ENCODE measurements at places on chromosomes 11 and 22.

GRCh38 chr11:76674517-76675400 lies 4.2 kb upstream of the LRRC32 start:
- no peak for DNase-seq

DNA sequence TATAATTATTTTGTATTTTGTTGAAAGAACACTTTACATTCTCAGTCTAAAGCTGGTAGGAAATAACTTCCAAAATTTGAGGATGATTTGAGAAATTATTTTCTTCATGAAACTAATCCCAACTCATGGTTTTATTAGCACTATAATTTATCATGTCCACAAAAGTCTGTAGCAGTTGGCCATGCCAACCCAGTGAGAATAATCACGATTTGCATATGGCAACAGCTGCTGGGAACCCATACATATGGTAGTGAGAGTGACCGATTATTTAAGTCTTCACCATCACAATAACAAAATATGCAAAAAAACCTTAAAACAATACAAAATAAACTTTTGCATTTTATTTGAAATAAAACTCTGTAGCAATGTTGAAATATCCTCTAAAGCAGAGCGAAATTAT lies 445.9 kb upstream of the ANO3 start:
- DNase-seq: no peak

- DNase-seq: no peak
Observed at GRCh38 chr11:129946256-129946655, 50.9 kb upstream of the NFRKB start.

- no peak for DNase-seq
Observed at GRCh38 chr22:34946339-34946985, 119.5 kb upstream of the ISX start.

GRCh38 chr22:25045159-25045558 lies 92.6 kb downstream of the KIAA1671 start:
- DNase-seq: no peak

GRCh38 chr22:29327089-29327764 lies 11.7 kb upstream of the RASL10A start:
- no peak for DNase-seq

GRCh38 chr22:35839841-35840301 lies 122.2 kb downstream of the APOL5 start:
- peak; percentile 47 for DNase-seq

DNA sequence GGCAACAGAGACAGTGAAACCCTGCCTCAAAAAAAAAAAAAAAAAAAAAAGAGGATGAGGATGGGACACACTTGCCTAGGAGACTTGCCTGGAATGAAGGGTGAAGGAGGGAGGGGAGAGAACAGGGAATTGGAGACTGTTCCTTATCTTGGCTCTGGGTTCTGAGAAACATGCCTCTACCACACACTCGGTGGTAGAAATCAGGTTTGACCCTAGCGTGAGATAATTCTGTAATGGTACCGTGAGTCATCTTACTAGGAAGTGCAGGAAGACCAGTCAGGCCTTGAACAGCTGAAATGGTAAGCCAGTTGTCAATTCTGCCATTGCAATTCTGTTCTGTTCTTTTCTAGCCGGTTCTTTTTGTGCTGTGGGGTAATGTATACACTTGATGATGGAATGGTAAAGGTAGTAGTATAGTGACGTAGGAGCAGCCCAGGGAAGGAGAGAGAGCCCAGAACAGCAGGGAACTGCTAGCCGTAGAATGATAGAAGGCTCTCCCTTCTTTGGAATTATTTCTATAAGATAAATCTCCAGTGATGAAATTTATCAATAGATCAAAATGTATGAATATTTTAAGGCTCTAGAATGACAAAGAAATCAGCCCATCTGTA lies 3.9 kb upstream of the AMBRA1 start:
- peak; percentile 59 for DNase-seq

GRCh38 chr22:24969560-24970301 lies 17.2 kb downstream of the KIAA1671 start:
- DNase-seq: peak; percentile 55

GRCh38 chr11:101010899-101011298 lies 118.7 kb downstream of the PGR start:
- DNase-seq: peak; percentile 21

DNA sequence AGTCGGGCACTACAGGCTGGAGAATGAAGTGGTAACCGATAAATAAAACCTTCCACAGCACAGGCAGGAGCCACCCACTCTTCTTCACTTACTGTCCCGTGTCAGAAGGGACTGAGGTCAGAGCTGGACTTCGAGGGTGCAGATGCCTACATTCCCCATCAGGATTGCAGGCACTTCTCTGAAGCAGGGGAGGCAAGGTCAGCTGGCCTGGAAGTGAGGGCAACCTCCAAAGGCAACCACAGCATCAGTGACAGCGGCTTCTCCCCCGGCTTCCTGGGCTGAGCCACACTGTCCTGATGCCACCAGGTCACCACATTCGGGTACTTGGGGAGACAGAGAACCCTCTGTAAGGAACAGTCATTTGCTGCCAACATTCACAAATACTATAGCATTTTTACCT lies 22.7 kb downstream of the TCIRG1 start:
- DNase-seq: no peak

DNA sequence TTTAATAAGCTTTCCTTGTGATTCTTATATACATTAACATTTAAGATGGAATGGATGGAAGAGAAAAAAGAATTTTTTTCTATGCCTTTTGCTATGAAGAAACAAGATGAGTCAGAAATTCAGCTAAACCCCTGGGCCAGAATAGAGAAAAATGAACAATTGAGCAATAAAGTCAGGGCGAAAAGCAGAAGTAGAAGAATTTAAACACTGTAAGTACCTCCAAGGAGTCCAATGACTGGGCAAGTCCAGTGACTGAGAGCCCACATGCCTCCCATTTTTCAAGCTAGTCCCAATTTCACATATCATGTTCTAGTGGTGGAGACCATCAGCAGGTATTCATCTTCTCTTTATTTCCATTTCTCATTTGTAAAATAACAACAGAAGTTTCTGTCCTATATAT lies 18.6 kb upstream of the APLP2 start:
- DNase-seq: no peak

GRCh38 chr11:47711816-47712215 lies 3.4 kb downstream of the AGBL2 start:
- DNase-seq: no peak

DNA sequence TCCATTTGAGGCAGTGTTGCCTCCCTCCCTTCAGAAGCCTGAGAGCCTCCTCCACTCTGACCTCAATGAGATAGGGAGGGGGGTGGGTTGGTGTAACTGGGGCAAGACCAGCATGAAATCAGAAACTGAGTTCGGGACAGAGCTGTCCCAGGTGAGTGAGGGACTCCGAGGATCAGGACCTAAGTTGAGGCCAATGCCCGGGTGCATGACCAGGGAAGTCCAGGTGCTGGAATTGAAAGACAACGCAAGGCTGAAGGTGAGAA lies 40.8 kb upstream of the ZBED5 start:
- no peak for DNase-seq

DNA sequence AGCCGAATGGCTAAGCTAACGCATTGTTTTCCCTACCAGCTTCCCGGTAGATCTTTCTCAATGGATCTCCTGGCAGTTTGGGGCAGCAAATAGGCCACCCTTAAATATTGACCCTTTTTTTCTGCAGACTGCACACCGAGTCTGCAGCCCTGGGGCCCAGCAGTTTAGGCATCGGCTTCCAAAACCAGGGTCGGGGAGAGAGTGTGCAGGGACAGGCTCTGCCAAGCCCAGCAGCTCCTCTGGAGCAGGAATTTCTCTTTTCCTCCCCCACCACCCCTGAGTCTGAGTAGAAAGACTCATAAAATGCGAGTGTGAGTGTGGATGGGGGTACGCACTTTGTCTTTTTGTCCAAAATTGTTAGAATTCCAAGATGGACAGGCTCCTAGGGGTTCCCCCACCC lies 113.2 kb downstream of the FEZ1 start:
- no peak for DNase-seq

DNA sequence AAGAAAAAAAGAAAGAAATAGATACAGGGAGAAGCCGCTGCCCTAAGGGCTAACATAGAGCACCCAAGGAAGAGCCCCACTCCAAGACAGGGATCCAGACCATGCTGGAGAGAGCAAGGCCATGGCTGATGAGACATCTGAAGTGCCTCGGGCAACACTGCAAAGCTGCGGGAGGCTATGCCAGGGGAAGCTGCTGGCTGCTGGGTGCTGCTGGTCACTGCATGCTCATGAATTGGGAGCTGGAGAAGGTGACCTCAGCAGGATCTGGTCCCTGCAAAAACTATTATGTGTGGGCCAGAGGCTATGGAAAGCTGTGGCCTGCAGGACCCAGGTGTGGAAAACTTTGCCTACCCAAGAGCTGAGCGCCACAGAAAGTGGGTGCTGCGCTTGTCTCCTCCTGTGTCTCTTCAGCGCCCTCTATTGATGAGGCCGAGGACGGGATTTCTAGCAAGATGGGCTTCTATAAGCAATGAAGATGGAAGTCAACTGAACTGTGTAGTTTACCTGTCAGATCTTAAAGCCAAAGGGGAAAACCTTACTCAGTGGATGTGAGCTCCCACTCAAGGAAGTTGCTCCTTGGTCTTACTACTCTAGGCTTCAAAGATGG lies 17.3 kb upstream of the SLC29A2 start:
- DNase-seq: peak; percentile 79

GRCh38 chr11:19087658-19088057 lies 27.1 kb upstream of the MRGPRX2 start:
- DNase-seq: peak; percentile 94

DNA sequence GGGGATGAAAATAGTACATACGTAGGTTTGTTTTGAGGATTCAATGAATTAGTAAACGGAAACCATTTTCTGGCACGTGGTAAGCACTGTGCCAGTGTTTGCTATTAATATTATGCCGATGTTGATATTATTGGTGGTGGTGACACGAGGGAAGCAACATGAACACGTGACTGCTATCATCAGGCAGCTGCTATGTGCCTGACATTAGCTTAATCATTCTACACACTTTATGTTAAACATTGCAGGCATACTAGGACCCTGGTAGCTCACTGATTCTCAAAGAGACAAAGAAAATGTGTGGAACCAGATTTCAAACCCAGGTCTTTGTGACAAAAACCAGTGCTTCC lies 656 bp downstream of the SRRD start:
- DNase-seq: peak; percentile 27

GRCh38 chr11:14117632-14118031 lies 155.1 kb downstream of the SPON1 start:
- no peak for DNase-seq

GRCh38 chr11:69702769-69703452 lies 911 bp downstream of the FGF19 start:
- no peak for DNase-seq

- no peak for DNase-seq
Observed at GRCh38 chr11:17643506-17644405, 75.6 kb upstream of the MYOD1 start.

DNA sequence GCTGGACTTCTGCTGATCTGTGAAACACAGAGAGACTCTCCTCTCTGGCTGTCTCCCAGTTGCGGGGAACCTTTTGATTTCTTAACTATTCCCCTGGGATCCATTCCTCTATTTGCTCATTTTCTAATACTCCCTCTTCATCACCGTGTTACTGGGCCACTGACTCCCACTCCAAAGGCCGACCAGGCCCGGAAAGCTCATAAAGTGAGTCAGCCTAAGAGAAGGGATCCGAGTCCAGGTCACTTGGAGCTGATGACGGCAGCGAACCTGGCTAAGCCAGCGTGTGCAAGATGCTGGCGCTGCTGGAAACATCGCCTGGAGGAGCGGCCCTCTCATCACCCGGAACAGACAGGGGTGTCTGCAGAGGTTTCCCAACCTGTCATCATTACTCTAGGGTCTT lies 112.8 kb downstream of the FBXO7 start:
- no peak for DNase-seq

DNA sequence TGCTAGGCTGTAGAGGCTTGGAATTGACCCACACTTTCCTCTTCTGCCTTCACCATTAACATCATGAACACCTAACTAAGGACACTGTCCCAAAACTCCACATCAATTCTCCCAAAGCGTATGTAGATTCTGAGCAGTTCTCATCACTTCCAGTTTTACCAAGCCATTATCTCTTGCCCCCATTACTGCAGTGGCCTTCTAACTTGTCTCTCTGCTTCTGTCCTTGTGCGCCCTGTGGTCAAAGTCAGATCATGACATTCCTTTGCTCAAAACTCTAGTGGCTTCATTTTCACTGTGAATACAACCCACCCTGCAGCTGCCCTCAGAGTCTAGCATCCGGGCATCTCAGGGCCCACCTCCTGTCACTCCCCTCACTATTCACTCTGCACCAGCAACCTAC lies 13.1 kb upstream of the TOP3B start:
- DNase-seq: no peak

GRCh38 chr11:12248330-12248729 lies 129.0 kb upstream of the PARVA start:
- DNase-seq: peak; percentile 15

GRCh38 chr11:70054004-70054403 lies 24.1 kb upstream of the ANO1 start:
- DNase-seq: no peak

DNA sequence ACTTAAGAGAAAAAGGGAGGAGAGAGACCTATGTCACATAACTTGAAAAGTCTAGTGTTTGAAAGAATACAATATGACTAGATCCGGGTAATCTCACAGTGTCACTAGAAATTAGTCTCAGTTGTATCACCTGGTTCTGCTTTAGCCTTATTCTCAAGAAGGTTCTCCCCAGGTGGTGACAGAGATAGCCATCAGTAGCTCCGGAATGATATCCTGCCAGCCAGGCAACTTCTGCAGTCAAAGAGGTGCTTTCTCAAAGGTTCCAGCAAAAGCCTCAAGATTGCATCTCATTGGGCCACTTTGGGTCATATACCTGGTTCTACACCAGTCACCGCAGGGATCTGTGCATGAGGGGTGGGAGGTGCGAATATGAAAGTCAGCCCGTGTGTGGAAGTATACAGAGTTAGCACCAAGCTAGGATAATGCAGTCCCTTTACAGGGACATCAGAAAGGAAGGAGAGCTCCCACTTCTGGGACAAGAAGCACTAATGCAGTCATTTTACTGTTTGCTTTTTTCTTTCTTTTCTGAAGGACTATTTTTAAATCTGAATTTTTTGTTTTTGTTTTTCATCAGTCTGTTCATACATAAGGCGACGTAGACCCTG lies 61.1 kb downstream of the CYB5R2 start:
- no peak for DNase-seq

DNA sequence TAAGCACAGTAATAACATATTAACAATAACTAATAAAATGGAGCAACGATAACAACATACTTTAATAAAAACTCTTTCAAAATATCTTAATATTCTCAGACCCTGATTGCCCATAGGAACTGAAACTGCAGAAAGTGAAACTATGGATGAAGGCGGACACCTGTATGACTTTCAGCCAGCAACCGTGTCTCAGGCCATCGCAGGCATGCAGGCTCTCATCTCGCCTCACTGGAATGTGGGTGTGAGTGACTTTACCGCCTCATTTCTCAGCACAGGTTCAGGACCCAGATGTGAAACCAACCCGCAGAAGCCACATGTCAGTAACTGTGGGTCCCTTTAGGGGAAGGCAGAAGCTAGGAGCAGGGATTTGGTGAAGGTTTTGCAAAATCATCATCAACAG lies 539.1 kb downstream of the FAM181B start:
- no peak for DNase-seq
